ENCODE measurements at places on chromosomes 3 and 15. TPM values are rescaled to one million over a fixed set of nuclear protein-coding genes. Genes with fewer than 3 reads are reported as not detected.

DNA sequence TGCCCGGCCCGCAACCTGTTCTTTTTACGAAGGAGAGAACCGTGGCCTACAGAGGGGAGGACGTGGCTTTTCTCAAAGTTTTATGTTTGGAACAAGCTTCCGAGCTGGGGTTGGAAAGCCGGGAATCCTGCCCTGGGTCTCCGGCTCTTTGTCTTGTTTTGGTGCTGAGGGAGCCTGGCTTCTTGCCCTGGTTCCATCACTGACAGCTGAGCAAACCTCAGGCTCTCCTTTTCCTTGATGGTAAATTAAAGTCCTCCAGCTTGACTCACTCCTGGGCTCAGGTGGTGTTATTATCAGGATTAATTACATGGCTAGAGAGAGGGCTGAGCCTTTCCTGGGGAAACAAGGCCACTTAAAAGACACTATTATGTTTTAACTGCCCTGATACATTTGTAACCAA, 289.5 kb upstream of the RGMA start:
- DNase-seq: no peak

GRCh38 chr3:196524527-196524926, 9.4 kb upstream of the SMCO1 start:
- DNase-seq: no peak

DNA sequence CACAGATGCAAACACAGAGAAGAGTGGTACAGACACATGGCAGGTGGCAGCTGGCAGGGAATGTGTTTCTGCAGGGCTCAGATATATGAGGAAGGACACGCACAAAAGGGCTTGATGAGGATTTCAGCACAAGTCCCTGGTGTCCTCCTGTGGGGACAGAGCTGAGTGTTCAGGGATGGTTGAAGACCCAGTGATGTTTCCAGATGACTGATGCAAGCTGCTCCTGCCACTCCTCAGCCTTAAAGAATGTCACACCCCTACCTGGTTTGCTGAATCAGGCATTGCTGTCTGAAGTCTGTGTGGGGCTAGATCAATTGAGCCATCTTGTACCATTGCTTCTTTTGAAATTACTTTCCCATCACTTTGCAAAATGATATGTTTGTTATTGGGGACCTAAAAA, 40.2 kb downstream of the TNFAIP8L3 start:
- DNase-seq: no peak

DNA sequence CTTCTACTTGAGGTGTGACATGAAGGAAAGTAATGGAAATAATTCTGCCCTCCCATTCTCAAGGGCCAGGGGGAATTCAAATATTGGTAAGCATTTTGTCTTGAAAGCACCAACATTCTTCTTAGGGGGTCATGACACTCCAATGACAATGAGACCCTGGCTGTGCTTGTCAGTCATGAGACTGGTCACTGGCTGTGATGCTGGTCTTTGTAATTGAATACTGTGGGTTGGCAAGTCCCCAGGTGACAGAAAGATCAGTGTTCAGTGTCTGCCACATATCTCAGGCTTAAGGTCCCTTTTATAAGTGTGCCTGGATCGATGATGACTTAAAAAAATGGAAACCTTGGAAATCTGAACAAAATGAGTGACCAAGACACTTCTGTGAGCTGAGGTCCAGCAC, 151.4 kb downstream of the SNRPN start:
- DNase-seq: no peak

GRCh38 chr15:74036271-74037170, 42.0 kb downstream of the PML start:
- DNase-seq: no peak

- DNase-seq: no peak
These were observed 165.3 kb downstream of the GOLIM4 start for GRCh38 chr3:167930453-167930852.

DNA sequence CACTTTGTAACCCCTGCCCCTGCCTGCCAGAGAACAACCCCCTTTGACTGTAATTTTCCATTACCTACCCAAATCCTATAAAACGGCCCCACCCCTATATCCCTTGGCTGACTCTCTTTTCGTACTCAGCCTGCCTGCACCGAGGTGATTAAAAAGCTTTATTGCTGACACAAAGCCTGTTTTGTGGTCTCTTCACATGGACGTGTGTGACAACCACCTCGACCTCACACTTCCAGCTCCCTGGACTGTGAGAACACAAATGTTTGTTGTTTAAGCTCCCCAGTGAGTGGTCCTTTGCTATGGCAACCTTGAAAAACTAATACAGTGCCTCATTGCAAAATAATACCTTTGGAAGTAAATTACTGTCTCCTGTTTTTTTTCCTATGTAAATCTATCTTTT, 299.2 kb upstream of the POU1F1 start:
- no peak for DNase-seq

DNA sequence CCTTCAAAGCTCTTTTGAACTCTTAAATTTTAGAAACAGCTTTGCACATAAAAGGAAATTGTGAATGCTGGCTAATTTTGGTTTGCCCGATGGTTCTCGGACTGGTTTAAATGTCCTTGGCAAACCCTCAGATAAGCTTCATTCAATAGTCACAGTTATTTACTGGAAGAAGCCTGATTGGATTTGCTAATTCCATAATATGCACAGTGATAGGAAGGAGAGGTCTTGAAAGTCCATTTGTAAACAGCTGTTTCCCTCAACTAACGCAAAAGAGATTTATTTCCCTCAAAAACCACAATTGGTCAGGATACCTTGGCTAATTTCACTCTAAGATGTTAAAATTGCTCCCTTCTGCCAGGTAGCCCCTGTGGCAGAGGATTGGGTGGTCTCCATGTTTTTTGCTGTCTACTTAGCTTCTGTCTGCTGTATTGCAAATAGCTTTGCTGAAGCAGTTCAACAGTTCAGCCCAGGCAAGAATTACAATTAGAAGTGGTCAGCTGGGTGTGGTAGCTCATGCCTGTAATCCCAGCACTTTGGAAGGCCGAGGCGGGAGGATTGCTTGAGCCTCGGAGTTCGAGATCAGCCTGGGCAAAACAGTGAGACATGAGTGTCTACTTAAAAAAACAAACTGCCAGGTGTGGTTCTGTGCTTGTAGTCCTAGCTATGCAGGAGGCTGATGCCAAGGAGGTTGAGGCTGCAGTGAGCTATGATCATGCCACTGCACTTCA, 30.6 kb upstream of the PROK2 start:
- no peak for DNase-seq

DNA sequence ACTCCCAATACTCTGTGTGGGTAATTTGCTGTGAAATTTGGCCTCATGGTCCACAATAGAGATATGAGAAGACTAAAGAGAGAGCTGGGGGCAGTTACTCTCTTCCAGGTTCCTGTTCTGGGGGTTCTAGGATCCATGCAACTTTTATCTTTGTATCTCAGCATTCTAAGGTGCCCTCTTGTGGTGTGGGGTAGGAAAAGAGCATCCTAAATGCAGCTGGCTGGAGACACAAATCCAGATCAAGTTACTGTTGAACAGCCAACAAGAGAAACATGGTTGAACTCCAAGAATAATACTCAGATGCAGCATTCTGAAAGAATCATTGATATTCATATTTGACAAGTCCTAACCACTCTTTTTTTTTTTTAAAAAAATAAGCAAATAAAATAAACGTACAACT, 238.2 kb downstream of the GREM1 start:
- DNase-seq: no peak

GRCh38 chr15:44662478-44663409, 718 bp downstream of the SPG11 start:
- no peak for DNase-seq

DNA sequence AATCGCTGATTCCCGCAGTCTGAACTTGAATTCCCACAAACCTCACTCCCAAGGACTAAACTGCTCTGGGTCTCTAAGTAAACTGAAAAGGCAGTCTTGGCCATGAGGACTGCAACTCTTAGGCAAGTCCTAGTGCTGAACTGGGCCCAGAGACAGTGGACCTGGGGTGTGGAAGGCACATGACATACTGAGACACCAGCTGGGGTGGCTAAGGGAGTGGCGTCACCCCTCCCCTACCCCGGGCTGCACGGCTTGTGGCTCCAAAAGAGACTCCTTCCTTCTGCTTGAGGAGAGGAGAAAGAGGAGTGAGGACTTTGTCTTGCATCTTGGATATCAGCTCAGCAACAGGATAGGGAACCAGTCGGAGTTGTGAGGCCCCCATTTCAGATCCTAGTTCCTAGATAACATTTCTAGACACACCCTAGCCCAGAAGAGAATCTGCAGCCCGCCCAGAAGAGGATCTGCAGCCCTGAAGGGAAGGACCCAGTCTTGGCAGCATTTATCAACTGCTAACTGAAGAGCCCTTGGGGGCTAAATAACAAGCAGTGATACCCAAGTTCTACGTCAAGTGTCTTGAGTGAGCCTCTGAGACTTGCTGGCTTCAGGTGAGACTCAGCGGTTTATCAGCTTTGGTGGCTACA, 110.7 kb upstream of the C3orf80 start:
- DNase-seq: no peak

GRCh38 chr3:184656829-184657681, 54.8 kb downstream of the MAGEF1 start:
- no peak for DNase-seq

Gene DUOX2
- total RNA-seq: 0.80 TPM

Gene SNUPN
- 22.0 TPM for total RNA-seq

Gene PLIN1
- 1,691 TPM for total RNA-seq

Gene CCNB2
- total RNA-seq: 0.67 TPM

Gene GXYLT2
- 8.4 TPM for total RNA-seq

Gene INKA1
- 3.2 TPM for total RNA-seq
